ENCODE measurements at places on chromosomes 5 and 9.

DNA sequence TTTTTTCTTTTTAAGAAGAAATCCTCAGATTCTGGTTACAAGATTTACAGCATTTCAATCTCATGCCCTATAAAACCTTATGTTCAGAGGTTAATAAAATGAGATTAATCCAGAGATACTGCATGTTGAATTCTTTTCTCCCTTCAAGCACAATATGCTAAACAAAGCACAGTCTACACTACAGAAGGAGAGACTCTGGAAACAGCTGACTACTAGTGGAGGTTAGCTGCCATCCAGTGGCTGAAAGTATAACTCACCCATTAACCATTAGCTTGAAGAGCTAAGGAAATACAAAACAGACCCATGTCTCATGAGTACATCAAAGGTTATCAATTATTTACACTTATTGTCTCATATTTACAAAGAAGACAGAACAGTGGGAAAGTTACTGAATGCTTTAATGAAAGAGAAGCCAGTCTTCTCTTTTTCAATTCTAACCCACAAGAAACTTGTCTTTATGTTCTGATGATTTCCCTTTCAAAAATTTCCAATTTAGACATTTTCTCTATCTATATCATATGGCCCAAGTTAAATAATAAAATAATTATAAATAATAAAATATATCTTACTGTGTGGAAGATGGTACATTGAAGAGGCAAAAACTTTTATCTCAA is 12.7 kb upstream of the DNAH5 start:
- no peak for DNase-seq

- DNase-seq, result no peak
These were observed 8.7 kb downstream of the PROP1 start for GRCh38 chr5:177987326-177987725.

DNA sequence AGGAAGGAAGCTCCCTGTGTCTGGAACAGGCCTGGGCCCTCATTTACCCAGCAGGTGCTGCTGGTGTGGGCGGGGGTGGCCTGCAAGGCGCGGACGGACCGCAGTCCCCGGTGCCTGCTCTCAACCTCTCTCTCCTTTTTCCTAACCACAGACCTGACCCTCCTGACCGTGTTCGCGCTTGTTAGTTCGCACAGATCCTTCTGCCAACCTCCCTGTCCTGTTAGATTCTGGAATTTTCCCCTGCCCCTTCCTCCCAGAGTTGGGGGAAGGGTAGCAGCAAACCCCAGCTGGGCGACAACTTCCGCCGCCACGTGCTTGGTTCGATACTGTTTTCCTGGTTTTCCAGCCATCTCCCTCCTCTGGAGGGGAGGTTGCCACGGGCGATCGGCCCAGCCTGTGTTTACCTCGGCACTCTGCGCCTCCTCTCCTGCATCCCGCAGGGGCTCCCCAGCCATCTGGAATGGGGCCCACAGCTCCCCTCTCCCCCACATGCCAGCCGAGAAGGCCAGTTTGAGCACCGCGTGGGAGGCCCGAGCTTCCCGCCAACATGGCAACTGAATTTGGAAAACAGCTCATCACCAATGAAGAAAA is 70.8 kb upstream of the UNC5A start:
- no peak for DNase-seq

GRCh38 chr9:99878651-99879050 is 27.8 kb upstream of the STX17 start:
- no peak for DNase-seq

All from CMK (cell line).